ENCODE measurements at places on chromosomes 5 and 9. TPM values are rescaled to one million over a fixed set of nuclear protein-coding genes. Genes with fewer than 3 reads are reported as not detected.

DNA sequence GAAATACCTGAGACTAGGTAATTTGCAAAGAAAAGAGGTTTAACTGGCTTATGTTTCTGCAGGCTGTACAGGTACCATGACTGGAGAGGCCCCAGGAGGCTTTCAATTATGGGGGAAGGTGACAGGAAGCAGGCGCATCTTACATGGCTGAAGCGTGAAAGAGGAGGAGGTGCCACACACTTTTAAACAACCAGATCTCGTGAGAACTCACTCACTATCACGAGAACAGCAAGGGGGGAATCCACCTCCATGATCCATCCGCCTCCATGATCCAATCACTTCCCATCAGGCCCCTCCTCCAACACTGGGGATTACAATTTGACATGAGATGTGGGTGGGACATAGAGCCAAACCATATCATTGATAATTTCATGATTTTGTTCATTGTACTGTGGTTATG is 2.5 kb upstream of the MED27 start:
- no peak for DNase-seq

GRCh38 chr9:100554935-100555401 is 22.9 kb upstream of the CAVIN4 start:
- no peak for DNase-seq

GRCh38 chr9:89991204-89991790 is 386.5 kb downstream of the GADD45G start:
- DNase-seq: no peak

CD74 gene
- 161 TPM for total RNA-seq

ABCA1 gene
- 46.9 TPM for total RNA-seq

IRX4 gene
- total RNA-seq: not detected

DNA sequence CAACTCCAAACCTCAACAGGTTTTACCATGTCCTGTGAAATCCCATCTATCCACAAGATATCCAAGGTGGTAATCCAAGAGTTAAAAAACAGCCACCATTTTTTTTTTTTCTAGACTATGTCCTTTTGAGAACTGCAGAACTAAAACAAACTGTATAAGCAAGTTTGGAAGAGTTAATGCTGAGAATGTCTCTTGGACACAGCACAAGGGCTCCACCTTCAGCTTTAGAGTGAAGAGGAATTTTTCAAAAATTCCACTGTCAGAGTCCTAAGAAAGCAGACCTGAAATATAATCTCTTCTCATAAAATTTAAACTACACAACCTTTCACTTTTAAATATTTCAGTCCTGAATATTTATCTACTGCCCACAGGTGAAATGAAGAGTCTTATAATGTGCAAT is 167.8 kb upstream of the CCNG1 start:
- peak; percentile 11 for DNase-seq

GRCh38 chr9:127076860-127077643 is 45.4 kb downstream of the ANGPTL2 start:
- no peak for DNase-seq

TAF11L5 gene
- not detected for total RNA-seq

DNA sequence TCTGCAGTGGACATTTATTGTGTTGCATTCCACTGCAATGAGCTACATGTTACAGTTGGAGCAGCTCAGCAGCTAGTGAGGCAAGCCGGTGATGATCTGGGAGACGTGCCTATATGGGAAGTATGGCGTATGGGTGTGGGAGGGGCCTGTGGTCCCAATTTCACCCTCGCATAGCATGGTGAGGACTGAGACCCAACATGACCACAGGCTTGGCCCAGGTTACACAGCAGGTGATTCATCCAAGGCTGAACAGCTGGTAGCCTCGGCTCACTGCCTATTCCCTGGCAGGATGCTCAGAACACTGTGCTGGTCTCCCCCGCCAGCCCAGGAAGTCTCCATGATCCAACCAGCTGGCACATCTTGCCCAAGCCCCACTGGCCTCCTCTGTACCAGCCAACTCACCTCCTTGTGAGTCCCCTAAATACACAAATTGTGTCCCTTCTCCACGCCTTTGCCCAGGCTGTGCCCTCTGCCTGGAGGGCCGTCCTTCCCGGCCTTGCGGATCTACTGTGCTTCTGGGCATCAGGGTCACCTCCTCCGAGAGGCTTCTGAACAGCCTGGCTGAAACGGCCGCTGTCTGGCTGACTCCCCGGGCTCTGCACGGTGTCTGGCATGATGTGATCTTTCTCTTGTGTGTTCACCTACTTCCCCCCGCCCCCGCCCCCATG is 81.4 kb downstream of the NSUN2 start:
- no peak for DNase-seq

DNA sequence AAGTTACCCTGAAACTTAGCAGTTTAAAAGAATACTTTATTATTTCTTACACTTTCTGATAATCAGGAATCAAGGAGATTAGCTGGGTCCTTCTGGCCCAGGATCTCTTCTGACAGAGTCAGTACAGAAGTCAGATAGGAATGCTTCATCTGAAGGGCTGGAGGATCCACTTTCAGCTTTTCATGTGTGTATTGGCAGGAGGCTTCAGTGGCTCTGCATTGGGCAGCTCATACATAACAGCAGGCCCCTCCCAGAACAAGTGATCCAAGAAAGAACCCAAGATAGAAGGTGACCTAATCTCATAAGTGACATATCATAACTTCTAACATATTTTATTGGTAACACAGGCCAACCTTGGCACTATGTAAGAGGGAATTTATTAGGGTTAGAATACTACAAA is 258.4 kb downstream of the HCN1 start:
- DNase-seq: no peak

GRCh38 chr5:89282554-89283510 is 399.8 kb upstream of the MEF2C start:
- DNase-seq: no peak

- no peak for DNase-seq
These were observed 528.2 kb upstream of the DAP start for GRCh38 chr5:11289208-11289607.

DNA sequence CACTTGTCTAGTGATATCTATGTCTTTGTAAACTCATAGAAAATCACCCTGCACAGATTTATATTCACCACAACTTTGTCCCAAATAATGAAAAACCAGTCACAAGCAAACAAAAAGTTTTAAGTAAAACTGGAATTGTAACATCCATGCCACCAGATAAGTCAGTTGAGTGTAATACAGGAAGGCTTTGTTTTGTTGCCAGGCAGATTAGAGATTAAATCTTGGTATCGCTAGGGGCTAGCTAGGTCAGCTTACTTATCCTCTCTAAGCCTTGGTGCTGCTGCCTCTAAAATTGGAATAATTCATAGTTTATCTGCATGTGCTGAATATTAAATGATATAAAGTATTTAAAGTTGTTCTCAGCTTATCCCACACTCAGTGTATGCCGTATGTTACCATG is 1062.5 kb downstream of the CDH9 start:
- DNase-seq: no peak

PCDHGA4 gene
- 5.8 TPM for total RNA-seq

RXRA gene
- total RNA-seq: 19.7 TPM

- DNase-seq: no peak
These were observed 277.5 kb upstream of the MVB12B start for GRCh38 chr9:126049088-126049487.

DNA sequence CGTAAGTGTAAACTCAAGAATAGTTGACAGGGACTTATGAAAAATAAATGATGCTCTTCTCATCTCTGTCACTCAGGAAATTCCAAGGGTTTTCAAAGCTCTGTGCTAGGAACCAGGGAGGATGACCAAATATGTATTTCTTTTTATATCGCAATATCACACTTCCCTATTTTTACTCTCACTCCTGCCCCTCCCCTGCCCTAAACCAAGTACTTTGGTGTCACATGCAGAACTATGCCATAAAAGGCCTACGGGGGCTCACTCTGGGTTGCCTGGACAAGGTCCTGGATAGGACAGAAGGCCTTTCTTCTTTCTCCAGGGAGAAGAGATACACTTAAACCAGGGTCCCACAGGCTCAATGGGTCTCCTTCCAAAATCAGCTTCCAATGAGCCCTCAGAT is 8.3 kb upstream of the RETREG1 start:
- DNase-seq: no peak
